ENCODE measurements at places on chromosomes 7 and 10. TPM values are rescaled to one million over a fixed set of nuclear protein-coding genes. Genes with fewer than 3 reads are reported as not detected.

GRCh38 chr7:65983965-65984658, 2.1 kb upstream of the GUSB start:
- no peak for DNase-seq

DNA sequence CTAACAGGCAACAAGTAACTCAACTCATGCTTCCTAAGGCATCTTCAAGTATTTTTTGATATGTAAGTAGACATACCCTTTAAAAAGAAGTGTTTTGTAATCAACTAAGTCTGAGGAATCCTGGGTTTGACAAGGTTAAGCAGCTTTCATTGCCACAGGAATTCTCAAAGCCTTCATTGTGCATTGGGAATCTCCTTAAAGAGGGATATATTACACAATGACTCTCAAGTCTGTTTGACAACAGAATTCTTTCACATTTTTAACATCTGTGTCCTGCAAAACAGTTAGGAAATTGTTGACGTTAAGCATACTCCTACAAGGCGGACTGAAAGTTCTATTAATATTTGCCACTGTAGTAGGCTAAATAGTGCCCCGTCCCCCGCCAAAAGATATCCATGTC, 71.4 kb downstream of the SGMS1 start:
- DNase-seq: no peak

The MORN4 gene
- total RNA-seq: 5.4 TPM

GRCh38 chr7:39465055-39465929, 100.9 kb upstream of the YAE1 start:
- peak; percentile 26 for DNase-seq

GRCh38 chr10:103114876-103115275, 78.2 kb downstream of the NT5C2 start:
- DNase-seq: no peak
